Amniotic stem cell (primary cell): ENCODE measurements at places on chromosomes 5 and 9.

GRCh38 chr9:124078641-124079040 lies 67.1 kb downstream of the LHX2 start:
- DNase-seq = no peak

DNA sequence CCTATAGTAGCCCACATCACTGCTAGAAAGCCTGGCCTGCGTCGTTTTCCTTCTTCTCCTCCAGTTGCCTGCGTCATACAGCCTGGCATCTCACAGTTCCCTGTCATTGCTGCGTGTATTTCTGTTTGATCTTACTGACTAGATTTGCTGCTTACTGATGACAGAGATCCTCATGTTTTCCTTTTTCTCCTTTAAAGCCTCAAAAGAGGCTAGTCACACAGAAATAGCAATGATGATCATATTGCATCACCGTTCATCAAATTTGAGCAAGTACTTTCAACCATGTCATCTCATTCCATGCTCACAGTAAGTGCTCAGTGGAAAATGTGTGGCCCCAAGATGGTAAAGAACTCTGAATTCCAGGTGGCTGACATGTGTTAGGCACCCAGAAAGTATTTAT lies 76.8 kb downstream of the MVB12B start:
- no peak for DNase-seq

DNA sequence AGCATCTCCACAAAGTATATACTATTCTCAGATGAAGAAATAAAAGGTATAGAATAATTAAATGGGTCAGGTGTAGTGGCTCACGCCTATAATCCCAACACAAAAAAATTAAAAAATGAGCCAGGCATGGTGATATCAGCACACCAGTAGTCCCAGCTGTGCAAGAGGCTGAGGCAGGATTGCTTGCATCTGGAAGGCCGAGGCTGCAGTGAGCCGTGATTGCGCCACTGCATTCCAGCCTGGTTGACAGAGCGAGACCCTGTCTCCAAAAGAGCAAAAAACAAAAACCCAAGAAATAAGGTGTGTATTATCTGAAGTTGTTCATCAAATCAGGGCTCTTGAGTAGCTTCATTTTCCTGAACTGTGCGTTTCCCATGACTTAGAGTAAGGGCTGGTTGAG lies 83.2 kb upstream of the MYO10 start:
- no peak for DNase-seq

DNA sequence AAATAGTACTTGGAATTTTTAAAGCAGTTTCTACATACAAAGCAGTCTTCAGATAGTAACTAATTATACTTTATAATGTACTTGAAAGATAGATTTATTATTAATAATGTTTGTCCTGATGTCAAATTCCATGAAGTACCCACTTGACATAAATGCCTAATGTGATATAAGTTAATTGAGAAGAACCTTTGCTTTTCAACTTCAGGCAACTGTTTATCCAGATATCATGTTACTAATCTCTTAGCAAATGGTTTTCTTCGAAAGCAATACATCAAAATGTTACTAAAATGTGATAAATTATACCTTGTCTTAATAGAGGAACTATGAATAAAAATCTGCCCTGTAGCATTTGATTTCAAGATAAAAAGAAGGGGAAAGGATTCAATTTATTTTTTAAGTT lies 146.8 kb upstream of the FBXL17 start:
- DNase-seq = no peak

DNA sequence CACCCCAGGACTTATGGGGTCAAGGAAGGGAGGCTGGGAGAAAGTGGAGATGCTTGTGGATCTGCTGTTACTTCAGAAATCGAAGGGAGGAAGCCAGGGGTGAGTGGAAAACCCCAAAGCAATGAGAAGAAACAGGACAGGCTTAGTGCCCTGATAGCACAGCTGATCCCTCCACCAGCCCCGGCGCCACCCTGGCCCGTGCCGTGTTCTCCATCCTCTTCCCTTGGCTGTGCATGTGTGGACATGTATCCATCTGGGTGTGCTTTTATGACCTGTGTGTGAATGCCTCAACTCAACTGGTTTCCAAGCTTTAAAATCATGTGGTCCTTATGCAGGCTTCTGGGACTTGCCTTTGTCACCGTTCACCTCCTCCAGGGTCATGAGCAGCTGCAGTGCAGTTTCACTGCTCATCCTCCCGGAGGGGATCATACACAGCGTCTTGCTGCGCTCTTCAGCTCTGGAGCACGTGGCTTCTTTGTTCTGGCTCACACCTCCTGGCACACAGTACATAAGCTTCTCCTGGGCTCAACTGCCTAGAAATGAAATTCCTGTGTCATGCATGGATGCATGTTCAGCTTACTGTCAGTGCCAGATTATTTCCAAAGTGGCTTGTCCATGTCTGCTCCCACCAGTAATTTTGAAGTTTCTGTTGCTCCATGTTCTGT lies 58.2 kb downstream of the IPPK start:
- no peak for DNase-seq

DNA sequence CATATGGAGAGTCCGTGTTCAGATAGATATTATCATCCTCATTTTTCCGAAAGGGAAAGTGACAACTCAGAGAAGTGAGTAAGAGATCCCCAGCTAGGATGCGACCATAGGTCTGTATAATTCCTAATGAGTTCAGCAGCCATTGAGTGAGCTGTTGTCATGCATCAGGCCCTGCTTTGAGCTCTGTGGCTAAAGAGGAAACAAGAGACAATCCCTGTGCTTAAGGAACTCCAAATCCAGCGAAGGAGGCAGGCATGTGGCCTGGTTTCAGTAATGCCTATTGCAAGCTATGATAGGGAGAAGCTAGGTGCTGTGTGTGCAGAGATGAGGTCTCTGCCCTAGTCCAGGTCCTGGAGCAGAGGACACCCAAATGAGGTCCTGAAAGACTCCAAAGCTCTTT lies 192.8 kb downstream of the ACTL7B start:
- DNase-seq = no peak

DNA sequence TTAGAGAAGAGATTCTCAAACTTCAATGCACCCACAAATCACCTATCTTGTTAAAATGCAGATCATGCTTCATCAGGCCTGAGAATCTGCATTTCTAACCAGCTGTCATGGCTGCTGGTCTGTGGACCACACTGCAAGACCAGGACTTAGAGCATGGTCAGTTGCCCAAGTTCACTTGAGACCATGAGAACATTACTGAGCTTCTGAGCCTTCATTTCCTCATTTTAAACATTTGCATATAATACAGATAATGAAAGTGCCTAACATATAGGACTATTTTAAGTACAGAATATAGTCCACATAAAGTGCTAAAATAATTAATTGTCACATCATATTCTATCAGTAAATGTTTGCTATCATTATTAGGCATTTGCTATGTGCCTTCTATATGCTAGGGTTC lies 260.8 kb upstream of the TNC start:
- no peak for DNase-seq

DNA sequence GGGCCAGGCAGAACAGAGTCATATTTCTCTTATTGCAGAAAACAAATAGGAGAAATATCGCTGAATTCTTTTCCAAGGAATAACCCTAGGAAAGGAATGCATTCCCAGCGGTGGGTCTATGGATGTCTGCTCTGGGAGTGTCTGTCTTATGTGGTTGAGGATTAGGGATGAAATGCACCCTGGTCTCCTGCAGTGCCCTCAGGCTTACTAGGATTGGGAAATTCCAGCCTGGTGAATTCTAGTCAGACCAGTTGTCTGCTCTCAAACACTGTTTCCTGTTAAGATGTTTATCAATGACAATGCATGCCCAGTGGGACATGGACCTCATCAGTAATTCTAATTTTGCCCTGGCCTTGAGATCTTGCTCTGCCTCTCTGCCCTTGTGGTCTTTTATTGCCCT lies 136.1 kb upstream of the ELAVL2 start:
- no peak for DNase-seq

DNA sequence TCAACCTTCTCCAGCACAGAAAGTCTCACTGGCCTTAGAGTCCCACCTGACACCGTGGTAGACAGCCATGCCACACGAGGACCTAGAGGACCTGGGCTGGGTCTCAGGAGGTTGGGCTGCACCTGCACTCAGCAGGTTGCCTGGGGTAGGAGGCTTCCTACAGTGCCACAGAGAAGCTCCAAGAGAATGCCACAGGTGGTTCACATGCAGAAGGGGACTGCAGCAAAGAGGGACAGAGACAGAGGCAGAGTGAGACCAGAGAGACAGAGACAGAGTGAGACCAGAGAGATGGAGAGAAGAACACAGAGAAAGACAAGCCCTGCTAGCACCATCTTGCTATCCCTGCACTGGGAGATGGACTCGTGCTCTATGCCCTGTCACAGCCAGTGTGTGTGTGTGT lies 5.7 kb downstream of the CAMK2A start:
- DNase-seq = no peak

DNA sequence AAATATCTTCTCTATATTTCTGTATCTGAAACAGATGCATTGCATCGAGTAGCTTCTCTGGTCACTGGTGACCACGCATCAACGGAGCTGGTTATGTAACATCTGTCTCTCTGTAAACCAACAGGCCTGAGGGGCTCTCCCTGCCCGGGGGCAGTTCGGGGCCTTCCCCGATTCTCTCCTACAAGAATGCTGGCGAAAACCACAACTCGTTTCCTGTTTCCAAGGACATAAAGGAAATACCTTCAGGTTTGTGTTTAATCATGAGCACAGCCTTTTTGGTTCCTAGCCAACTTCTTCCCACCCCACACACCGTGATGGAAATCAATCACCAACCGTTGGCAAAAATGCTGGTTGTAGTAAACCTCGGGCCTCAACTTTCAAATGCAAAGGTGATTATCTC lies 25.1 kb downstream of the GDNF start:
- no peak for DNase-seq

DNA sequence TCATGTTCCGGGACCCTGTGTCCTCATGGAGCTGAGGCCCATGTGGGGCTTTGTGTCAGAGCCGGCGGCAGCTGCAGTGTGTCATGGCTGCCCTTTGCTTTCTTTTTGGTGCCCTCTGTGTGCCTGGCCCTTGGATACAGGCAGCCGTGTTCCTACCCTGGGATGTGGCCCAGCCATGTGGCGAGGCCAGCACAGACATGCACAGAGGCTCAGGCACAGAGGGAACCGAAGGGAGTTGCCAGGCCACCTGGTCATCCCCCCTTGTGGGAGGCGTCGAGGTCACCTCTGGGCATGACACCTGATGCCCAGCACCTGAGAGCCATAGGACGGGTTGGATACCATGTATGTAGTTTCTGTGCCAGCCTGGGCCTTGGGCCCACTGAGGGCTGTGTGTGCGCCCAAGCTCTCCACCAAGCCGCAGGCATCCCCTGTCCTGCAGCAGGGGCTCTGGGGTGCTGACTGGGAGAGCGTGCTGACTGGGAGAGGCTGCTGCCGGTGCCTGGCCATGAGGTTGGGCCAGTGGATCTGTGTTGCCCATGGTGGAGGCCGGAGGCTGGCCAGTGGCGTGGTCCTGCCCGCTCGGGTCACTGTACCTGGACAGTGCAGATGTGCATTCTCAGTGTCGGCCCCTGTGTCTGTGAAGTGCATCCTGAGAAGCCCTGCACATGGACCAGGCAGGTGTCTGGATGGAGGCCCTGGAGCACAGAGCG lies 4.8 kb downstream of the NKD2 start:
- no peak for DNase-seq

DNA sequence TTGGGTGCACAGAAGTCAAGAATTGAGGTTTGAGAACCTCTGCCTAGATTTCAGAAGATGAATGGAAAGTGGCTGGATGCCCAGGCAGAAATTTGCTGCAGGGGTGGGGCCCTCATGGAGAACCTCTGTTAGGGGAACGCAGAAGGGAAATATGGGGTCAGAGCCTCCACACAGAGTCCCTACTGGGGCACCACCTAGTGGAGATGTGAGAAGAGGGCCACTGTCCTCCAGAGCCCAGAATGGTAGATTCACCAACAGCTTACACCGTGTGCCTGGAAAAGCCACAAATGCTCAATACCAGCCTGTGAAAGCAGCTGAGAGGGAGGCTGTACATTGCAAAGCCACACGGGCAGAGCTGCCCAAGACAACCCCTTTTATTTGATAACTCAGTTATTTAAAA lies 383.5 kb downstream of the TLE4 start:
- DNase-seq = no peak

GRCh38 chr5:154403776-154404387 lies 41.9 kb upstream of the SAP30L start:
- no peak for DNase-seq

- DNase-seq = no peak
These were observed 381.6 kb downstream of the EFNA5 start for GRCh38 chr5:107289030-107289714.
